ENCODE measurements at places on chromosomes 11 and 22.

- DNase-seq: no peak
These were observed 16.5 kb upstream of the SHISAL1 start for GRCh38 chr22:44329179-44329796.

DNA sequence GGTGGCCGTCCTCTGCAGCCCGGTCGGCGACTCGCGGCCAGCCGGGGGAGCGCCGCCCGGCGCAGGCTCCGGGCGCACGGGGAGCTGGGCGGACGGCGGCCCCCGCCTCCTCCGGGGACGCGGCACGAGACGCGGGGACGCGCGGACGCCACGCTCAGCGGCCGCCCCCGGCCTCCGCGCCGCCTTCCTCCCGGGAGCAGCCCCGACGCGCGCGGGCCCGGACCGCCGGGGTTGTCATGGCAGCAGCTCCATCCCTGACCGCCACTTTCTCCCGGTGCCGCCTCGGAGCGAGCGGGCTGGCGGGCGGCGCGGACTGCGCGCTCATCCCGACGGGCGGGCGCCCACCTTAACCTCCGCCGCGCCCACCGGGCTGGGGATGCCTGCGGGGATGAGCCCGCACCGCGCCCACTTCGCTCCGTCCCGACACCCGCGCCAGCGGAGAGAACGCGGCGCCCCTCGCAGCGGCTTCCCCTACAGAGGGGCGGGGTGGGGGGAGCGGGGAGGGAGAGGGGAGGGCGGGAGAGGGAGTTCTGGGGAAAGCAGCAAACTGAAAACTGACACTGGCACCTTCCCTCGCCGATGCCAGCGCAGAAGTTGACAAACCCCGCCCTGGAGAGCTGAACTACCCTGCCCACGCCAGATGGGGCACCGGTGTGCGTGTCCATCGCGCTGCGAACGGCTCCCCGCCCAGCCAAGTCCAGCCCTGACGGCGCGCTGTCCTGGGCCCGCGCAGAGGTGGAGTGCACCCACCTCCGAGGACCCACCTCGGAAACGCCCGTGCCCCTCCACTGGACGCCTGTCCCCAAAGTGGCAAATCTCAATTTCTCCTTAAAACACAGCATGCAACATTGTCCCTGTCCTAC, 588.4 kb downstream of the OPCML start:
- peak; percentile 67 for DNase-seq

DNA sequence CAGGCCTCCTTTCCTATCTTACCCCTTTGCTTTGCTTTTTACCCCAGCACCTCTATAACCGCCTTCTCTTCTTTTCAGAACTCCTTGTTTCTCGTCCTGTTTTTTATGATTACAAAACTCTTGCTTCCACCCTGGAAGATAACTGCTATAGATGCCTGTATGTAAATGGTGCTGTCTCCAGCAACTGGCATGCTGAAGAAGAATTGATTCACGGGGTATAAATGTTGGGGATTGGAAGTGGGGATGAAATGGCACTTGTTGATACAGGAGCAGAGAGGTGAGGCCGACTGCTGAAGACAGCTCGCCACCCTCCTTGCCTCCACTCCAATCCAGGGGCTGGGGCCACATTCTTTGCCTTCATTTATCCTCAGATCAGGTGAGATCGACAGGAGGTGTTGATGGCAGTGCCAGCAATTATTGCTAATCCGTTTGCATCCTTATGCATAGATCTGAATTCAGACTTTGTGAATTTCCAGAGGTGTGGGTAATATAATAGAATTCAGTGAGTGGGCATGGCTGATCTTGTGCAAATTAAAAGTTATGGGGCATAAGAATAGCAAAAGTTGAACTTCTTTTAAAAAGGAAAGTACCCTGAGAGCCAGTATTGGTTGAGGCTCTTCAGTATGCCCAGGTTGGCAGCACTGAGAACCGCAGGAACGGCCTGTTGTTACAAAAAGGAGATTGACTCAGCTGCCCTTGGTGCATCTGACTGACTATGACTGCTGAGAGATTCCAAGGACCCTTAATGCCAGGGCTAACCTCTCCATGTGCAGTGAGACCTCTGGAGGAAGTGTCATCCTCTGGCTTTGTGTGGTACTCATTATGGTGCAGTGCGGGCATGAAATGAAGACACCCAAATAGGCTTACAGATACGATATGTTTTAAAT, 5.3 kb downstream of the NEAT1 start:
- DNase-seq: peak; percentile 20

DNA sequence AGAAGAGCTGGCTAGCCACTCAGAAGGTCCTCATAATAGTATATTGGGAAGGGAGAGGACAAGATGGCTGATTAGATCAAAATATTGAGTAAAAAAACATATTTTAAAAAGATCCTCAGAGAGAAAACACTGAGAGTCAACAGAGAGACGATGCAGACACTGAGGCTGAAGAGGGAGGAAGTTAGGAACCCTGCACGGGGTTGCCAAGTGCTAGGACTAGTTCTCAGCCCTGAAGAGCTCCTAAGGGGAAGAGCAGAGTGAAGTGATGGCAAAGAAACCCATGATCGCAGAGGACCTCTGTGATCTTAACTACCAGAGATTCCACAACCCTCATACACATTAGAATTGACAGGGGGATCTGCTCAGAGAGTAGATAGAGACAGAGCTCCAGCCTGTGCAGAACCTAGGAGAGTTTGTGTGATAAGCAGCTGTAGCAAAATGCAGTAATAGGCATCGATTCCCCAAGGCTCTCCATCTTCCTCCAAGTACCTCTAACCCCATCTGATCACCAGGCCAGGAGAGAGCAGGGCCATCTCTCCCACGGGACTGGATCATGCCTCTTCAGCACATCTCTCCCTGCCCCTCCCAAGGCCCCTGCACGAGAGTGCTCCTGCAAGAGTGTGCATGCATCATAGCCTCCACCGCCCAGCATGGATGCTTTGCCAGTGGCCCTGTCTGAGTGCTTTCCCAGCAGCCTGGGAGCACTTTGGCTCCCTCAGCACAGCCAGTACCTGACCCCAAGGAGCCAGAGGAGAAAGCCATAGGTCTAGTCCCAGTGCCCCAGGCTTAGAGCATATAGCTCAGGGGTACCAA, 41.2 kb upstream of the ARL14EP start:
- no peak for DNase-seq

DNA sequence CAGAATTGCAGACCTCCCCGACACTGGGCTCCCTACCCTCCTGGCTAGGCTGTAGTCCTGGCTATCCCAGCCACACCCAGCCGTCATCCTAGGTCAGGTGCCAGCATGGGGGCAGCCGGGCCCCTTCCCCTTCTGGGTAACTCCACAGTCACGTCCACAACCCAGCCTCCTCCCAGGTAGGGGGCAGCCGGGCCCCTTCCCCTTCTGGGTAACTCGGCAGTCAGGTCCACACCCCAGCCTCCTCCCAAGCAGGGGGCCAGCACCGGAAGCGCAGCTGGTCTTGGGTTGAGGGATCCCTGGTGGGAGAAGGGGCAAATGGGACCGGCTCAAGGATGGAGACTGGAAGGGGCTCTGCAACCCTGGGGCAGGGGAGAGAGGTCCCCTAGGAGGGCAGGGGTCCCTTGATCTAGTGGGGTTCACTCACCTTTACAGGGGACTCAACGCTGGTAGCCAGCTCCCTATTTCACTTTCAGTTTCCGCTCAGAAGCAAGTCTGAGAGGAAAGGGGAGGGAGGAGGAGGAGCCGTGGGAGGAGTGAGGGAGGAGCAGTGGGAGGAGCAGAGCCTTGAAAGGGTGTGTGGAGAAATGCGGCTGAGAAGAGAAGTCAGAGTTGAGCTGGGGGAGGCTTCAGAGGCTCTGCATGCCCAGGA, at the start of gene TRIM21:
Gene TRIM21, minus strand, starts transcription at position 494 of the 649 bp plus-strand sequence. CDS start 3,293 bp downstream, outside the sequence.
- DNase-seq: peak; percentile 61

- DNase-seq: no peak
These were observed 216.5 kb upstream of the GRIA4 start for GRCh38 chr11:105393326-105393725.

DNA sequence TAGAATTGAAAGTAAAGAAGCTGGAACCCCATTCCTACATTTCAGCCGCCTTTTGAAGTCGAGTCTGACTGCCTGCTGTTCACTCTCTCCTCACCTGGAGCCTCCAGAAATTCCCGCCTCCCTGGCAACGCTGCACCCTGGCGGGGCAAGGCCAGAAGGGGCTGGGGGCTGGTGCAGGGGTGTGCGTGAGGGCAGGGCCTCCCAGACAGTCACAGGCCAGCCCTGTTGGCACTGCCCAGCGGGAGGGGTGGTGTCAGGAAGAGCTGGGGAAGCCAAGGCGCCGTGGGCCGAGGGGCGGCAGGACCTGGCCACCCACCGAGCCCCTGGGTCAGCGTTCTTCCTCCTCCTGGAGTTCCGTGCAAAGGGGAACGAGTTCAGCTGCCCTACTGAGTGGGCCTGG, 123.2 kb downstream of the KCNQ1OT1 start:
- no peak for DNase-seq

DNA sequence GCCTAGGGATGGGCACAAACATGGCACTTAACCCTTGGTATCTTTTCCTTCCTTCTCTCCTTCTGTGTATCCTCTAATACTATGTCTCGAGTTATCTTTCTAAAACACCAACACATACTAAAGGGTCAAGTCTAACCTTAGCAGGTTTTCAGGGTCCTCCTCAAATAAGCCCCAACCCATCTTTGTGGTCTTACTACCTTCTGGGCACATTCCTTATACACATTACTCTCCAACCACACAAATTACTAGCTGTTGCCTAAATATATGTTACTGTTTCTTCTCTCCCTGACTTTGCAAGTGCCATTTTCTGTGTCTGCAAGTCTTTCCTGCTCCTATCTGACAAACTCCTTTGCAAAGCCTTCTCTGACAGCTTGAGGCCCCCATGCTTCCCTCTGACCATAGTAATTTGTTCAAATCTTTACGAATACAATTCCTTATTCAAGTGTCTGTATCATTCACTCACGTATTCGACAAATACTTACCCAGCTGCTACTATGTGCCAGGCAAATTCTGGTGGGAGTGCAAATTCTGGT, 15.8 kb upstream of the NUP160 start:
- DNase-seq: no peak

DNA sequence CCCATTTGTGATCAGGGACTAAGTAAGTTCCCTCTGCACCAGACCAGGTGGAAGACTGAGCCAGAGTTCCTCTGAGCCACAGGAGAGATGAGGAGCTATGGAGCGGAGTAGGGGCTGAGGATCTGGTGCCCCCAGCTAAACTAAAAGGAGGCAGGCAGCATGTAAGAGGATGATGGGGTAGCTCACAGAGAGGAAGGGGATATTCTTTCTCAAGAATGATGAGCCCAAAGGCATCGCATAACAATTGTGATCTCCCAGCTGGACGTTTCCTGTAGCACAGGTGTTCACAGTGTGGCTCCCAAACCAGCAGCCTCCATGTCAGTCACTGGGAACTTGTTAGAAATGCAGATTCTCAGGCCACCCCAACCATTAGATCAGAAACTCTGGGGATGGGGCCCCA, 24.4 kb downstream of the ADAMTS8 start:
- DNase-seq: no peak

DNA sequence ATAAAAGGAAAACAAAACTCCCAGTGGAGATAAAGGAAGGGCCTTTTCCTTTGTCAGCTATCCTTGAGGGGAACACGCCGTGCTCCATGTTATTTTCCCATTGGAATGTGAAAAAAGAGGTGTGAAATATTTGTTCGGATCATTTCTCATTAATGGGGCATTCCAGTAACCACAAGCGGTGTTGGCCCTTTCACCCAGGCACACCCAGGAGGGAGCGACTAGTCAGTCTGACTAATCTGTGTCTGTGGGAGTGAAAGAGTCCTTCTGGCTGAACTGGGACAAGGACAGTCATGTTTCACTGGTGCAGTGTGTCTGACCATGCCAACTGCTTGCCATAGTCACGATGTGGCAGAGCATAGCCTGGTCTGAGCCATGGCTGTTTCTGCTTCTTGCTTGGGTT, 13.0 kb upstream of the MYEOV start:
- DNase-seq: no peak

GRCh38 chr11:133840479-133840941, 4.8 kb downstream of the SPATA19 start:
- DNase-seq: no peak

GRCh38 chr11:27319072-27319471, 43.9 kb downstream of the CCDC34 start:
- DNase-seq: no peak

GRCh38 chr11:4826425-4826824, 5.3 kb downstream of the OR51F2 start:
- DNase-seq: no peak

DNA sequence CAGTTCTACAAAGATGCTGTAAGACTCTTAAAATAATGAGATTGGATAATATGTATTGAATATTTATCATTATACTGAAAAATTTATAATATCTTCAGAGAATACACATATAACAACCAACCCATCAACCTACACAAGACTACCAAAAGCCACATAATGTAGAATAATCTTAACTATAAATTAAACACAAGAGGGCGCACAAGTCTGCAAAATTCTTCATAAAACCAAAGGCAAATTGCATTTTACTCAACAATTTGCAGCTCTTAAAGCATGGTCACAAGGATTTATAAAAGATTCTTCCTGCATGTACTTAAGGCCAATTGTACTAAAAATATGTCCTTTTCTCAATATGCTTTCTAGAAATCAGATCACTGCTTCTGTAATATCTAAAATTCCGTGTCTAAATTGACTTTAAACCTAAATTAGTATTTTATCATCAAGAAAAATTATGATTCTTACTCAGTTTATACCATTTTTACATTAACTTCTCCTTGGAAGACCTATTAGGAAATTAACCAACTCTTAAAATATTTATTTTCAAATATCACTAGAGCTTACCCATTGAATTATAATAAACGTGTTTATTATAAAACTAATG, 79.0 kb downstream of the TTC28 start:
- peak; percentile 42 for DNase-seq

- DNase-seq: no peak
These were observed 1.7 kb downstream of the PGR start for GRCh38 chr11:101127699-101128570.

DNA sequence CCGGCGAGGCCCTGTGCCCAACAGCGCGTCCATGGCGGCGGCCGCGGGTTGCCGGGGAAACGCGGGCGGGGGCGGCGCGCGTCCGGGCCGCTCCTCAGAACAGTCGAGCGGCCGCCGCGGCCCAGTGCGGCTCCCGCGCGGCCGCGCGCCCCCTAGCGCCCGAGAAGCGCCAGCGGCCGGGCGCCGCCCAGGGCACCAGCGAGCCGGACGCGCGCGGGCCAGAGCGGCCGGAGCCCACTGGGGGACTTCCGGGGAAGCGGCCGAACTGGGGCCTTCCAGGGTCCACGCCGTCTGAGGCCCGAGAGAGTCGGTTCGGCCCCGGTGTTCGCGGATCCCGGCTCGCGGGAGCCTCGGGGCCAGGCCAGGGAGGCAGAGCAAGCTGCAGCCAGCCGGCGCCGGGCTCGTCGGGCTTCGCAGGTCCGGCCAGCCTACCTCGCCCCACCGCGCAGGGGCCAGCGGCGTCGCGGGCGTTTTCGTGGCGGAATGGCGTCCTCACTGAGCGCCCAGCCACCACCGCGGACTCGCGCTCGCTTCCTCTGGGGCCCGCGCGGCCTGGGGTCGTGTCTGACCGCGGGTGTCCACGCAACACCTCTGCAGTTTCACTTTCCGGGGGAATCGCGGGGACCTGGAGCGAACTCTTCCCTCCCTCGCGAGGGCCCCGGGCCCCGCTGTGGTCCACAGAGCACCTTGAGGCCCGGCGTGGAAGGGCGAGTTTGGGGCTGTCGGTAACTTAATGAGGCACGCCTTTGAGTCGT, at the start of gene DENND6B:
Gene DENND6B, minus strand, starts transcription at position 57 of the 755 bp plus-strand sequence. Its CDS starts 24 bp downstream, at position 33.
- DNase-seq: peak; percentile 94

Measured in cerebellum (tissue), 4 donors.